ENCODE measurements at places on chromosomes 1 and 21. TPM values are rescaled to one million over a fixed set of nuclear protein-coding genes. Genes with fewer than 3 reads are reported as not detected.

The NR5A2 gene
- total RNA-seq, result not detected

The GPA33 gene
- total RNA-seq, result 2.2 TPM

The TSTD1 gene
- total RNA-seq, result 43.6 TPM

The C1orf74 gene
- 1.9 TPM for total RNA-seq

The EBNA1BP2 gene
- total RNA-seq, result 40.5 TPM

The AMY1C gene
- not detected for total RNA-seq

The SRP9 gene
- 249 TPM for total RNA-seq

The PRDM2 gene
- 63.1 TPM for total RNA-seq

The FALEC gene
- 0.64 TPM for total RNA-seq

The USH2A gene
- not detected for total RNA-seq

The CDCA8 gene
- 85.5 TPM for total RNA-seq

The ITLN2 gene
- total RNA-seq, result not detected

The POLR3GL gene
- 29.2 TPM for total RNA-seq

The DYNLT5 gene
- not detected for total RNA-seq

The COL16A1 gene
- total RNA-seq, result not detected

The C1orf21 gene
- total RNA-seq, result 8.1 TPM

The TIE1 gene
- not detected for total RNA-seq

The NBPF19 gene
- total RNA-seq, result 40.5 TPM

The LDLRAD1 gene
- not detected for total RNA-seq

The GBP5 gene
- total RNA-seq, result 405 TPM

The SOX13 gene
- total RNA-seq, result 0.60 TPM

The SLC45A3 gene
- total RNA-seq, result 0.08 TPM

The CD1B gene
- total RNA-seq, result not detected

The PLA2G2C gene
- not detected for total RNA-seq

The TMPRSS15 gene
- not detected for total RNA-seq

The TIMM17A gene
- 45.1 TPM for total RNA-seq

The C8A gene
- not detected for total RNA-seq

The SCNM1 gene
- 70.9 TPM for total RNA-seq

The TTLL7 gene
- 4.1 TPM for total RNA-seq

The DPYD gene
- total RNA-seq, result 62.9 TPM

The IL19 gene
- not detected for total RNA-seq

The TGFB2 gene
- not detected for total RNA-seq

The MAPKAPK2 gene
- total RNA-seq, result 55.5 TPM

The CASQ2 gene
- not detected for total RNA-seq

The ELAPOR1 gene
- 6.3 TPM for total RNA-seq

The RGS13 gene
- not detected for total RNA-seq

The FLG2 gene
- total RNA-seq, result not detected

The IFI44L gene
- 358 TPM for total RNA-seq

The EPHB2 gene
- total RNA-seq, result not detected

The S100A7 gene
- total RNA-seq, result not detected

Measured in activated CD4-positive, alpha-beta T cell treated with anti-CD3 and anti-CD28 coated beads, Interleukin-2, amount 10 ng/mL, durations not matched to agents 7 days and 5 days (primary cell).